MG63 (cell line): ENCODE measurements at places on chromosomes 3 and 15. TPM values are rescaled to one million over a fixed set of nuclear protein-coding genes. Genes with fewer than 3 reads are reported as not detected.
A peak's percentile ranks its signal among the peaks of the same experiment; 100 is the strongest.

Gene OXSM
- 20.2 and 23.2 TPM in 2 replicates for total RNA-seq

Gene GHSR
- total RNA-seq = not detected in 2 replicates

Gene POLQ
- total RNA-seq = 4.2 and 7.4 TPM in 2 replicates

Gene SPPL2A
- 95.5 and 150 TPM in 2 replicates for total RNA-seq

Gene DPH6
- total RNA-seq = 13.8 and 23.2 TPM in 2 replicates

- no peak for DNase-seq
Measured at GRCh38 chr3:38567498-38567897, 71.4 kb downstream of the EXOG start.

DNA sequence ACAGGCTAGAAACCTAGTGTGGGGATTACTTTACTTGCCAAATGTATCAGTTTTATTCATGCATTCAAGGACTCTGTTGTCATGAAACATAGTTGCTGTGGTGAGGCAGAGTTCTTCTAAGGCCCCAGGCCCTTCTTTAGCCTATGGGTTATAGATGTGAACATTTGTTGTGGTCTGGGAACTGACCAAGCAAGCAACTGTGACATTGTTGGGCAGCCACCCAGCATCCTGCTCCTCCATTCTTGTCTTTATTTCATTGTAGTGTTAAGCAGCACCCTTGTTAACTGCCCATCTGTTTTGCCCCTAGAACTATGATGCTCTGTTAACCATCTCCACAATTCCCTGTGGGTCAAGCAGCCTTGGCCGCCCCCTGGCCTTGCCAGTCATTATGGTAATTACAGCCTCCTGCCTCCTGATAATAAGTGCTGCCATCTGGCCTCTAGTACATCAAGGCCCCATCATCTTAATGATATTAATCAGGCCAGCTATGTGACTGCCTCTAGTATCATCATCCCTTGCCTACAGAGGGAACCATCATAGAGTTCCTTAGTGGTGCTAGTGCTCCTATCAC lies 12.2 kb upstream of the IFT57 start:
- no peak for DNase-seq

GRCh38 chr15:38062696-38063095 lies 128.3 kb downstream of the TMCO5A start:
- no peak for DNase-seq

GRCh38 chr15:68206711-68207151 lies 1.6 kb upstream of the CALML4 start:
- DNase-seq = no peak

DNA sequence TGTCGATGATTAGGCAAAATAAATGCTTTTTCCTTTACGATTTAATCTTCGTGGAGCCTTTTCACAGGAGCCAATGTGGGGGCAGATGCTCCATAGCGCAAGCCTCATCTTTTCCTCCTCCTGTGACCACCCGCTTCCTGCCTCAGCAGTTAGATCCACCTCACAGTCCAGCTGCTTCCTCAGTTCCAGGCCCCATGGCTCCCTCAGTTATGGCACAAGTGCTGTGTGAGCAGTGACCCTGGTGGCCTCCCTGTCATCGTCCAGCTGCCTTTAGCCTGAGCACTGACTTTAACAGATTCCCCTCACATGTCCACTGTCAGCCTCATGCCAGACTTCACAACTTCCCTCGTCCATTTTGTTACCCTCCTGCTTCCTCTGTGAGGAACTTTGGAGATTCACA lies 424.6 kb upstream of the GBE1 start:
- DNase-seq = no peak

GRCh38 chr3:47283591-47284364 lies 1.0 kb downstream of the KLHL18 start:
- peak; percentile 24 for DNase-seq

DNA sequence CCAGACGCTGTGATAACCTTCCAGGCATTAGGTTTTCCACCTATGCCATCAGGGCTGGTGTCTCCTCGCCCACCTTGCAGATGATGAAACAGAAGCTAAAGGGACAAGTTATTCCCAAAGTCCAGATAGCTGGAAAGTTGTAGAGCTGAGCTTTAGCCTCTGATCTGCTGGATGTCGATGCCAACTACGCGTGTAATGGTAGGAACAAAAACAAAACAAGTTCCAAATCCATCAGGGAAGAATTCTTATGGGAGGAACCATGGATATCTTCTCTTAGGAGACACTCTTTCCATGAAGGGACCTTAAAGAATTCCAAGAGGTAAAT lies 28.1 kb upstream of the RHO start:
- DNase-seq = no peak

DNA sequence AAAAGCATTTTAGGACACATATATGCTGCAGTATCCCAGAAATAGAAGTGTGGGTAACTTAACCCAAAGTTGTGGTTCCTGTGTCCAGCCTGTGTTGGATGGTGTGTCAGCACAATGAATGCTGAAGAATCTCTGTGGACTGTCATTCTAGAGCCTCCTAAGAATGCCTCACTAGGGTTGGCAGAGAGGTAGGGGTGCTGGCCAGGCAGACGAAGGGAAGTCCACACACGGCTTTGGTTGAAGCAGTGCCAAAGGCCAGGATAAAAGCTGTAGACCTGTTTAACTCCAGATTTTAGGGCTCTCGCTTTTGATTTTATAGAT lies 43.7 kb upstream of the TIPARP start:
- peak; percentile 9 for DNase-seq

- DNase-seq = no peak
Measured at GRCh38 chr3:109089265-109089664, 28.7 kb downstream of the MORC1 start.

- no peak for DNase-seq
Measured at GRCh38 chr3:23800731-23801130, 5.0 kb upstream of the UBE2E1 start.
